ENCODE measurements at places on chromosomes 6 and 20.

DNA sequence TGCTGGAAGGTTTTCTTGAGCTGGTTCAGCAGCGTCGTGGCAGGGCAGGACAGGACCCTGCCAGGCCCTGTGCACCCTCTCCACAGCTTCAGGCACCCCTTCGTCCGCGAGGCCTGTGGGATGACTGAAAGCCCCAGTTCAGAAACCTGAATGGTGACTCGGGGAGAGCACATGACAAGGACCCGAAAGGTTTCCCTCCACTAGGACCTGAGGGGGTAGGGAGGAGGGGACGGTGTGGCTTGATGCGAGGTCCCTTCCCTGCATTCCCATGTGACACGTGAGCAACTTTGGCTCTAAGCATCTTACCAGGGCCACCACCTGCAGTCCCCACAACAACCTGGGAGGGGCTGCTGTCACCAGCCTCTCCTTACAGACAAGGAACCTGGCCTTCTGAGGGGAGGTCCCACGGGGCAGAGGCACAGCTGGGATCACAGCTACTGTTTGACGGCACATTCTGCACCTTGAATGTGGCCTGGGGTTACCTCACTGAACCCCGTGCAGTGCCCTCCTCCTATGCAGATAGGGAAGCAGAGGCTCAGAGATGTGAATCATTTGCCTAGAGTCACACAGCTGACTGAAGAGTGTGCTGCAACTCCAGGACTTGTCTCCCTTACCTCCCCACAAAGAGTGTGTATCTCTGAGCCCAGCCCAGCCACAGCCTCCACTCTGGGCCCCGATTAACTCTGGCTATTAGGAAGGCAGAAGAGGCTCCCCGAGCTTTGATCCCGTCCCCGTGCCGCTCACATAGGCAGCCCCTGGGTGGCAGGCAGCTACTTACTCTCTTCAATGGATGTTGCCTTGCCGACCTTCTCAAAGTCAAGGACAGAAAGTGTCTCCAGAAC is 84.6 kb downstream of the PTPN1 start:
- no peak for DNase-seq

DNA sequence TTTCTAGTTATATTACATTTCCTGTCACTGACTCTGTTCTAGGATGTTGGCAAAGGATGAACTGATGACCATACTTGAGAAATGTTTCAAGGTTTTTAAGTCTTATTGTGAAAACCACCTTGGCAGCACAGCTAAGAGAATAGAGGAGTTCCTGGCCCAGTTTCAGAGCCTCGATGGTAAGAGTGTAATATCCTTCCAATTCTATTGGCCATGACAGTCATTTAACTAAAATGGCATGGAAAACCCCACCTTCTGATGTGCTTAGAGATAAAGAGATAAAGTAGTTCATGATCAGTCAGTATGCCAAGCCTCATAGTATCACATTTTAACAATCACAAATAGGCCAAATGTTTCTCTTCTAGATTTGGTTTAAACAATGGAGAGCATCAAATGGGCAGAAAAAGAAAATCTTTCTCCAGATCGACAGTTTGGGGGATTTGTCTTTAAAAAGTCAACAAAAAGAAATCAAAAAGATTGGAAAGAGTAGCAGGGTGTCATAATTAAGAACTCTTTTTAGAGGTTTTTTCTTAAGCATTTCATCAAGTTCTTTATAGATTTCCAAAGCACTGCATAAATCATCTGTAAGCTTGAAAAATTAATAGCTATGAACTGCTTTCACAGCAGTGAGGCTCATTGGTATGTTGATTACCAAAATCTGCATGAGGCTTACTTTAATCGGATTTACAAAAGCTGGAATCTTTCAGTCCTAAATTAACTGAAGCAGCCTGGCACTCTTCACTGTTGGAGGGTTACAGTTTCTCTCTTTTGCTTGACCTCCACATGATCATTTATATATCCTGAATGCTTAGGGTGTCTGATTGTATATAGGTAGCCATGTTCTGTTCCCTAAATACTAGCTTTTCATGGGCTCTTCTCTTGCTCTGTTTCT is 48.7 kb downstream of the AKIRIN2 start:
- no peak for DNase-seq

GRCh38 chr20:34825530-34826362 is at the start of gene NCOA6:
Gene NCOA6 (minus strand): TSS chr20:34825651. CDS start chr20:34782355, 43,296 bp downstream.
- peak; percentile 75 for DNase-seq

- no peak for DNase-seq
These were observed 69.2 kb upstream of the TBC1D7 start for GRCh38 chr6:13397359-13398068.

DNA sequence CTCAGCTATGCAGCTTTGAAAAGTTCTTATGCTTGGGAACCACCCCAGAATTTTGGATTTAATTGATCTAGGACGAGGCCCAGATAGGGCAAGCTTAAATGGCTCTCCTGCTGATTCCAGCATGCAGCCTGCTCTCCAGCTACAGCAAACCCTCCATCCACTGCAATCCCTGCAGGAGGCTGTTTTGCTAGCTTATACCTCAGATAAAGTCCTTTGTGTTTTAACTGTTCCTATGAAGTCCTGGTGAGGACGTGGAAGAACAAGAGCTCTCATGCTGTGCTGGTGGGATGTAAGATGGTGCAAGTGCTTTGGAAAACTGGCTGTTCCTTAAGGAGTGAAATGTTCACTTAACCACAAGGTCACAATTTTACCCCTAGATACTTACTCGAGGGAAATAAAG is 25.5 kb upstream of the NXT1 start:
- DNase-seq, result no peak

- DNase-seq, result no peak
These were observed 60.3 kb upstream of the PRELID3B start for GRCh38 chr20:59102841-59103299.

DNA sequence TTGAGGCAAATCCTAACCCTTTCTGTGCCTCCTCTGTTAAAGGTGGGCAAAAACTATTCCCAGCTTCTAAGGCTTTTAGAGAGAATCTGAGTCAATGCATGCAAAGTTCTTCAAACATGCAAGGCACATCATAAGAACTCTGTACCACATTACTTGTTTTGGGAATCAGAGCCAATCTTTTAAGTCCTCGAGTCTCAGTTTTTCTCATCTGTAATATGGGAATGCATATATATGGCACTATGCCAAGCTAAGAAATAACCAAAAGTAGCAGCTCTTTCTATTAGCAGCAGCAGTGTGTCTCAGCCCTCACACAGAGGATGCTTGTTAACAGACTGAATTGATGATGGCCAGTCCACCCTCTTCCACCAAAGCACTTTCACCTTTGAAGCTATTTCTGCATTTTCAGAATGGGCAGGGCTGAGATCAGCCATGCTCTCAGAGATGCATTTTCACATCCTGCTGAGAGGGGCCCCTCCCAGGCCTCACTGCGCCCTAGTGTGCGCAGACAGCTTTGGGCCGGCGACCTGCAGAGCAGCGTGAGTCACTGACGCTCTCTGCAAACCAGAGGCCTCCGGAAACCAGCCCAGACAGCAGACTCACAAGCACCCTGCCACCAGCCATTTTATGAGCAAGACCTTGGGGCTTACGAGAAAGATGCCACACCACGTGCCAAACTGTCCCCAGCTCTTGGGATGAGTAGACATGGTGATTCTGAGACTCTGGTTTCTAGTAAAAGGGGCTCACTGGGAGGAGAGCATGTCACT is 138.0 kb downstream of the NFATC2 start:
- DNase-seq, result no peak

DNA sequence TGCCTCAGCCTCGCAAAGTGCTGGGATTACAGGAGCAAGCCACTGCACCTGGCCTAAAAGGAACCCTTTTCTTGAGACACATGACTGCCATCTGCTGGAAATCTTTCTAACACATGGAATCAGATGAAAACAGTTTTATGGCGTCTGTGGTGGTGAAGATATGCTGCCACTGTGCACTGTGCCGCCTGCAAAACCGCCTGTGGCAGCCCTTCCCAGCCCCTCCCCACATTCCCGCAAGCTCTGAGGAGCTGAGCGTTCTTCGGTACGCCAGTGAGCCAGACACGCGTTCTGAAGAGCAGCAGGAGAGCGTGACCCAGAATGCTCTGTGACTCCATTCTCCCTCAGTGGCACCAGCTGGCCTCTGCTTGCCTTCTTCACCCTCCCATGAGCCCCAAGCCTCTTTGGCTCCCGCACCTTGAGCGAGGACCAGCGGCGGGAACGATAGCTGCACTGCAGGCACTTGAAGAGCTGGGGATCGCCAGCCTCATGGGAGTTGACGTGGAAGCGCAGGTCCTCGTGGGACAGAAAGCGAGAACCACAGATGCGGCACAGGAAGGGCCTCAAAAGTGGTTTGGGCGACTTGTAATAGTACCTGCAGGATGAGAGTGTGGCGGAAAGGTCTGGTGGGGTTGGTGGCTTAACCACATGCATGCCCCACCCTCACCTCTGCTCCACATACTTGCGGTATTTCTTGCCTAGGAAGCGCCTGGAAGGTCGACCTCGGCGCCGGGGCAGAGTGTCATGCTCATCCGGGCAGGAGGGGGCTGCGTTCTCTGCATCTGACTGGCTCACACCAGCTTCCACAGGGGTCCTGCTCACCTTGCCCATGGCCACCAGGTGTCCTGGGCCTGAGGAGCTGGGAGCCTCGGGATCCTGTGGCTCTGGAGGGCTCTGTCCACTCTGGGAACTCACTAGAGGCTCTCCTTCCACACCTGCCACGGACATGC is 8.7 kb downstream of the ZNF335 start:
- DNase-seq, result peak; percentile 64

DNA sequence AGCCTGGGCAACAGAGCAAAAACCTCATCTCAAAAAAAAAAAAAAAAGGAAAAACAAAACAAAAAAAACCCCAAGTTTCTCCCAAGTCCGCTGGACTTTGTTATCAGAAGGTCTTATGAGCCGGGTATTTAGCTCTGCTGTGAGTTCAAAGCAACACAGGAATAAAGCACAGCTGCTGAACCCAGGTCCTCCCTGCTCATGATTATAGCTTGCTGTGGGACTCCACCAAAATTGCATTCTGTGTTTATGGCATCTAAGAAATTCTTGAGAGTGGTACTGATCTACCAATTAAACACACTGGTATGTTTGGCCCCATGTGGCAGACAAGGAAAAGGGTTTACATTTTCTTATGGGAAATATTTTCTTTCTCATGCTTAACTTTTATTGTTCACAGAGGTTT is 93.6 kb upstream of the NEDD9 start:
- DNase-seq, result no peak

DNA sequence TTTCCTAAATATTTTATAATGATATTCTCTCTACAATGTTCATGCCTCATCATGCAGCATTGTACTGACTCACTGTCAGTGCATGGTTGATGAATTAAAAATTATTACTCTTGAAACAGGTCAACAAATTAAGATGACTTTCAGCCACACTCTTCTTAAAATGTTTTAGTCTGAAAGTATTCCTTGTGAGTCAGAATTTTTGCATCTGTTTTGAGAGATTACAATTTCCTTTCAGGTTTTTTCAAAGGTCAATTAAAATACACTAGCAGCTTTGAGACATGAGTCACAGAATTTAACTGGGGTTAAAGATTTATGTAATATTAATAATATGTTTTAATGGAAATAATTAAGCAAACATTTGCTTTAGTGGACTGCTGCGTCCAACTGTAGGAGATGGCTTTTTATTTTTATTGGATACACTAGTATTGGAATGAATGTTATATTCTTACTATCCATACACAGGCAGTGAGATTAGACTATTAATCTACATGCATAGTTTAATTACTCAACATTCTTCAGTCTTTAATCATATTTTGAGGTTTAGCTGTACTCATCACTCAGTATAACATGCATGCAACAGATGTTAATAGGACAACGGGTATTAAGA is 9.7 kb downstream of the COL12A1 start:
- no peak for DNase-seq

GRCh38 chr6:129667621-129668020 is 42.4 kb downstream of the ARHGAP18 start:
- no peak for DNase-seq

GRCh38 chr20:4076671-4077070 is 61.3 kb upstream of the RNF24 start:
- no peak for DNase-seq

- no peak for DNase-seq
These were observed 86.3 kb downstream of the ELOVL4 start for GRCh38 chr6:79861023-79861422.

DNA sequence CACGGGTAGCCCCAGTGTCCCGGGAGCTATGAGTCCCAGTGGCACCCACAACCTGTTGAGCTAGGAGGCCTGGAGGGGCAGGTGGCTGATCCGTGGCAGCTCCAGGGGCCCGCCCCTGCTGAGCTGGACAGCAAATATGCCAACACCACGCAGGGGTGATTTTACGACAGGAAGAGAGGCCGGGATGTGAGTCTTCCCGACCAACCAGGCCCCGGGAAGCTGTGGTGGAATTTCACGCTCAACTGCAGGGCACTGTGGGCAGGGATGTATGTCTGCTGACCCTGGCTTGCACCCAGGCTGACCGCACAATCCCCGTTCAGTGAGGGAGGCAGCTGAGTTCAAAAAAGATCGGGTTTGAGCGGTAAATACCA is 183.9 kb downstream of the ERMARD start:
- DNase-seq, result peak; percentile 68

DNA sequence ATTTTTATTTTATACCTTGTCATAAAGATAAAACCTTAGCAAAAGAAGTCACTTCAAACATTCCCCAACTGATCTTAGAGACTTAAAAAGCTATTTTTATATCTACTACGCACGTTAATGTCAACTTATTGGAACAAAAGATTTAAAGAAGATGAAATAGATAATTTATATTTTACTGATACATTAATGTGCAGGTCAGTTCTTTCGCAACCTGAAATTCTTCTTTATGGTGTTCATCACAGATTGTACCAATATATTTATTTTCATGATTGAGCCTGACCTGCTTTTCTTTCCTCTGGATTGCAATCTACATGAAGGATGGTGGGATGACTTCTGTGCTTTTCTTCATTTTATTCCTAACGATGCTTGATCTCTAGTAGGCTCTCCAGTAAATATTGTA is 596.3 kb downstream of the PHF3 start:
- no peak for DNase-seq

DNA sequence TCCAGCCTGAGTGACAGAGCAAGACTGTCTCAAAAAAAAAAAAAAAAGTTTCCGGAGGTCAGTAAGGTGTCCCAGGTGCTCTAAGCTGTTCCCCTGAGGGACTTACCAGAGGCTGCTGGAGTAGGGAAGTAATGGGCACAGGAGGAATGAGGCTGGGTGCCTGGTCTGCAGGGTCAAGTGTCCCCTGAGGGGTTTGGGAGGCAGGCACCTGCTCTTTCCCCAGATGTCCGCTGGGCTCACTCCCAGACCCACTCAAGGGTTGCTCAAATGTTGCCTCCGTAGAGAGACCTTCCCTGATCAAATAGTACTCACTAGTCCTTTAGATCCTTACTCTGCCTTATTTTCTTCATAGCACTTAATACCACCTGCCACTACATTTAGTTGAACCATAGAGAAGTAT is 5.4 kb upstream of the MAPK13 start:
- no peak for DNase-seq

- no peak for DNase-seq
These were observed 33.6 kb upstream of the RIPOR2 start for GRCh38 chr6:24969343-24969860.

GRCh38 chr20:40977218-40977617 is 51.4 kb upstream of the TOP1 start:
- DNase-seq, result no peak

Measured in left kidney (tissue), 8 donors.